IPS DF 6.9 (cell line): ENCODE measurements at places on chromosomes 16 and 17.

DNA sequence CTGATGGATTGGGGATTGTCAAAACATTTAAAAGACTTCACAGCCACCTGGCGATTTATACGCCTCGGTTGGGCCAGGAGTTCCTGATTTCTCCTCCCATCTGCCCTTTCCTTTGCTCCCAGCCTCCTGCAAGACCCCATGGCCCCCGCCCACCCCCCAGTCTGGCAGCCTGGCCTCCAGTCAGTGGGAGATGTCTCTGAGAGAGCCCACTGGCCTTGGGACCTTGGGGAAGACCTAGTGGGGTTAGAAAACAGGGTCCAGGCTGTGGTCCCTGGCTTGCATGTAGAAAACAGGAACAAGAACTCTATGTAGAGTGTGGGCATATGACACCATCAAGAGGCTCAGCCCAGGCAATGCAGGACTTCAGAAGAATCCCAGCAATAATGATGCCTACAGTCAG is 209.4 kb upstream of the C16orf82 start:
- no peaks in the 10 kb centered on the region for H3K27me3 ChIP-seq
- H3K4me3 ChIP-seq = no peak overlapping the region
- no peak overlapping the region for H3K27ac ChIP-seq
- H3K4me1 ChIP-seq = no peaks in the 10 kb centered on the region
- H3K36me3 ChIP-seq = no peaks in the 10 kb centered on the region

DNA sequence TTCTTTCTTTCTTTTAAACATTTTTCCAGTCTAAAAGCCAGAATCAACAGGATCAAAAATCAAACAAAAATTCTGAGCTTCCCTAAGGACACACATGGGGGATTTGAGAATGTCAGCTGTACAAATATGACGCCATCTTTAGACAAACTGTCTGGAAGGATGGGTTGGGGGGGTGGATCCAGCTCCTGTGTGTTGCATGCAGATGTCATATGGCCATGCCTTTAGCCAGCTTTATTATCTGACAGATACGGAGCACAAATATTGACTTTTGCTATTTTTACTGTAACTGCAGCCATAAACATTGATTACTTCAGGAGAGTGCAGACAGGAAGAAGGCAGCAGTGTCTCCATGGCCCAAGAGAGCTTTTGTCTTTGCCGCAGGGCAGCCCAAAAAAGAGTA is 279.4 kb upstream of the ELAC2 start:
- H3K27ac ChIP-seq = no peak overlapping the region
- no peaks in the 10 kb centered on the region for H3K4me1 ChIP-seq
- H3K4me3 ChIP-seq = no peak overlapping the region
- DNase-seq = no peak

- no peaks in the 10 kb centered on the region for H3K36me3 ChIP-seq
- no peak for DNase-seq
- no peak overlapping the region for H3K4me3 ChIP-seq
- H3K27me3 ChIP-seq = no peaks in the 10 kb centered on the region
- H3K27ac ChIP-seq = no peak overlapping the region
- H3K4me1 ChIP-seq = no peaks in the 10 kb centered on the region
These were observed 22.6 kb downstream of the NACA2 start for GRCh38 chr17:61568219-61569072.

DNA sequence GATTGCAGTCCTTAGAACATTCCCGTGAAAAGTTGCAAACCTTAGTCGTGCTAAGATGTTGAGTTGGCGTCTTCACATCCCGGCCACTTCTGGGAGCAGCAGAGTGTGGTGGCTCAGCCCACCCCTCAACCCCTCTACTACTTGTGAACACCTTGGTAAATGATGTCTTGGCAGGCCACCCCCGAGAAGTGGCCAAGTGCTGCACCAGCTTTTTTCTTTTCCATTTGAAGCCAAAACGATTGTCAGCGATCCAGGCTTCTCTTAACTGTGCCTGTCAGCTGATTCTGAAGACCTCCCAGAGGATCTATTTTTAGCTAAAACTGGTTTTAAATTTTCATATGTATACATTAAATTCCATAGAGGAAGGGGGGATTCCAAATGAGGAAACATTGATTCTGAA is 247.5 kb downstream of the CDH13 start:
- peaks cover 4% of the 10 kb centered on the region; the same call in 1 of the 2 replicates for H3K4me1 ChIP-seq
- no peak overlapping the region for H3K4me3 ChIP-seq
- no peak overlapping the region for H3K27ac ChIP-seq
- DNase-seq = no peak

- no peaks in the 10 kb centered on the region for H3K27me3 ChIP-seq
- no peaks in the 10 kb centered on the region for H3K4me1 ChIP-seq
- H3K36me3 ChIP-seq = no peaks in the 10 kb centered on the region
- no peak overlapping the region for H3K27ac ChIP-seq
- no peak for DNase-seq
These were observed 185.8 kb downstream of the HS3ST3A1 start for GRCh38 chr17:13415871-13416416.

DNA sequence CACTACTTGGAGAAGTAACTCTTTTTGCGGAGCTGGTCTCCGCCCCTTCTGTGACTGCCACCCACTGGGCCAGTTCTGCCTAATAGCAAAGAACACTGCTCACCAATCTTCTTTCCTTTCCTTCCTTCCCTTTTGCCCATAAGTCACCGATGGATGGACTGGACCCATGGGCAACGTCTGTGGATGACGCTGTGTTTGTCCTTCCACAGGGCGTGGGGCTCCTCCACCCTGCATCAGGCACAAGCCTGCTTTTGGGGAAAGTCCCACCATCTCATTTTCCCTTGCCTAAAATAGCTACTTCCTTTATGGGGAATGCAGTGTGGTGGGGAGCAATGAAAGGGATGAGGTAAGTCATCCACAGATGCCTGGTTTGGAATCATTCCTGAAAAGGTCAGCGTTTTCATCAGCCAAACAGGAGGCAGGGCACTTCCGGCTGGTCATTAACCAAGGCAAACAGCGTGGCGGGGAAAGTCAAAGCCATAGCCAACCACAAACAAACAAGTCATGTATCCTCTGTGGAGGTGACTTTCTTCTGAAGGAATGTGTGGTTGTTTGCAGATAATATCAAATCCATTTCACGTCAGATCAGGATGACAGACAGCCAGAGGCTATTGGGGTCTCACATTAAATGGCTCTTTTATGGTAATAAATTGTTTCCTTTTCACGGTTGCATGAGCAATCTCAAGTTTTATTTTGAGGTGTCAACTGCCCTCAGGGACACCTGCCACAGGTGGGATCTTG is 30.7 kb upstream of the MED9 start:
- H3K27me3 ChIP-seq = no peaks in the 10 kb centered on the region
- H3K4me1 ChIP-seq = no peaks in the 10 kb centered on the region
- H3K4me3 ChIP-seq = no peak overlapping the region

DNA sequence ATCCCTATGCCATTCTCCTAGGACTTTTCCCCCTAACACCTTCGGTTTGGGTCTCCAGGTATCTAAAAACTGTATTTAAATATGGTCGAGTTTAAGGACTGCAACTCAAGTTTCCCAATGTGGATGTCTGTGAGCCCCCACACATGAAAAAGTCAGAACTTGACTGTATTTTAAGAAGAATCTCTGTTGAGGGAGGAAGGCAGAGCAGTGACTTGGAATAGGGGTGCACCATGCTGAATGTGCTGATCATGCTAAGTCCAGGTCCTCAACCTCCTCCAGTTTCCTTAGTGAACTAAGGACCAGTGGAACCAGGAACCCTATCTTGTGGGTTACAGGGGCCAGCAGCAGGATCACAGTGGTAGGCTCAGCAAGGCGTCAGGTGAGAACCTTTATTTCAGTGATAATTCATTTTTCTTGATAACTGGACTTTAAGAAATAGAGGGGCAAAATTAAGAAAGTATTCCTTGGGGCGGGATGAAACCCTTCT is 19.5 kb downstream of the GRB7 start:
- peaks cover 8% of the 10 kb centered on the region for H3K4me1 ChIP-seq
- H3K27ac ChIP-seq = no peak overlapping the region
- no peak for DNase-seq
- H3K27me3 ChIP-seq = no peaks in the 10 kb centered on the region
- H3K36me3 ChIP-seq = no peaks in the 10 kb centered on the region
- H3K4me3 ChIP-seq = no peak overlapping the region

- H3K36me3 ChIP-seq = no peaks in the 10 kb centered on the region
- H3K4me3 ChIP-seq = no peak overlapping the region
- H3K4me1 ChIP-seq = no peaks in the 10 kb centered on the region
- DNase-seq = peak; percentile 33
These were observed 43.6 kb downstream of the NOS2 start for GRCh38 chr17:27756467-27757371.

DNA sequence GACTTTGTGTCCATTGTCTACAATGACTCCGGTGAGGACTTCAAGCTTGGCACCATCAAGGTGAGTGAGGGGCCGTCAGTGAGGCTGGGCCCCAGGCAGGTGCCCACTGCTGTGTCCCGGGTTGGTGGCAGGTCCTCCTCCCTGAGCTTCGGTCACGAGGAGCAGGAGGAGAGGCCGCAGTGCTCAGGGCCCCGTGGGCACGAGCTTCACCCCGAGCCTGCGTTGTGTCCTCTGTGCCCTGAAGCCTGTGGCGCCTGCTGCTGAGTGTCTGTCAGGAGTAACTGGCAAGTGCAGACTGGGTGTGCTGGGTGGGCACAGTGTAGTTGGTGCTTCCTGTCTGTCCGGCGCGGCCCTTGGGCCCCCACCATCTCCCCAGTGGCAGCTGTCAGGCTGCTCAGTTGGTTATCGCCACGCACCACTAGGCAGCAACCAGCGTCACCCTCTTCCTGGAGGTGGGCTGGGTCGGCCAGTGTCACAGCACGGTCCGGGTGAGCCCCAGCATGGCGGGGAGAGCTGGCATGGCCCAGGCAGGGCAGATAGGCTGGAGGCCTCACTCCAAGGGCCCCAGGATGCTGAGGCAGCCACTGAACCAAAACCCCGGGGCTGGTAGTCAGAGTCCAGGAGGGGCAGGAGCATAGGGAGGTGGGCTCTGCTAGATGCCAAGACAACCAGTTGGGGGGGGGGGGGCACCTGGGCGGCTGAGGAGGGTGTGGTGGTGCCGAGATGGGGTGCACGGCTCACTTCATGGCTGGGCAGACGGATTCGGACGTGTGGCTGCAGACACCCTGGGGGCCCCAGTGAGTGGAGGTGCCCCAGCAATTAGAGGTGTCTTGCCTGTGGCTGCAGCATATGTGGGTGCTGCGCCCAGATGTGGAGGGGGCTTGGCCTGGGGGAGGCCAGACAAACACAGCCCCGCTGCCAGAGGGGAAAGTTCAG is 39.3 kb downstream of the TSC2 start:
- no peaks in the 10 kb centered on the region for H3K27me3 ChIP-seq
- no peak overlapping the region for H3K4me3 ChIP-seq
- DNase-seq = no peak
- peaks cover 6% of the 10 kb centered on the region for H3K4me1 ChIP-seq
- H3K27ac ChIP-seq = no peak overlapping the region

DNA sequence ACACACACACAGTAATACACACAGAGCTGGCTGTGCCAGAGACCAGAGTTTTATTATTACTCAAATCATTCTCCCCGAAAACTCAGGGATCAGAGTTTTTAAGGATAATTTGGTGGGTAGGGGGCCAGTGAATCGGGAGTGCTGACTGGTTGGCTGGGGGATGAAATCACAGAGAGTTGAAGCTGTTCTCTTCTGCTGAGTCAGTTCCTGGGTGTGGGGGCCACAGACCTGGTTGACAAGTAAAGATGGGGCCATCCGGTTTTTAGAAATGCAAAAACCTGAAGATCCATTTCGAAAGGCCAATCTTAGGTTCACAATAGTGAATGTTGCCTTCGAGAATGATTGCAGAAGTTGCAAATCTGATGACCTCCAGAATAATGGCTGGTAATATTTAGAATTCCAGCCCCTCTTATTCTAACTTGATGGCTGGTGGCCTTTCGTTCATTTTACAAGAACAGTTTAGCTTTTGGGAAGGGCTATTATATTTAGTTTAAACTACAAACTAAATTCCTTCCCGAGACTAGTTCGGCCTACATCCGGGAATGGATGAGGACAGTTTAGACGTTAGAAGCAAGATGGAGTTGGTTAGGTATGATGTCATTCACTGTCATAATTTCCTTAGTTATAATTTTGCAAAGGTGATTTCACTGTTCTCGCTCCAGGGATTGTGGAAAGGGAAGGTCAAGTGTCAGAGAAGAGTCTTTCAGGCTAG is 123.2 kb downstream of the KCNJ18 start:
- H3K36me3 ChIP-seq = no peaks in the 10 kb centered on the region
- no peaks in the 10 kb centered on the region for H3K27me3 ChIP-seq
- no peaks in the 10 kb centered on the region for H3K4me1 ChIP-seq
- no peak for DNase-seq
- no peak overlapping the region for H3K27ac ChIP-seq
- no peak overlapping the region for H3K4me3 ChIP-seq

DNA sequence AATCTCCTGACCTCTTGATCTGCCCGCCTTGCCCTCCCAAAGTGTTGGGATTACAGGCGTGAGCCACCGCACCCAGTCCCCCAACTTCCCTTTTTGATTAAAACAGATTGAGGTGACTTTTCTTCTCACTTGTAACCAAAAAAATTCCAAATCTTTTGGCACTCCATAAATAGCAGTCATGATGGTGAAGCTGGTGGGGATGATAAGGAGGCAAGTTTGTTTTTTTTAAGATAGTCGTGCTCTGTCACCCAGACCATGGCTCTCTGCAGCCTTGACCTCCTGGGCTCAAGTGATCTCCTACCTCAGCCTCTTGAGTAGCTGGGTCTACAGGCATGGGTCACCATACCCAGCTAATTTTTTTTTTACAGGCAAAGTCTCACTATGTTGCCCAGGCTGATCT is 34.7 kb upstream of the PLCG2 start:
- H3K27me3 ChIP-seq = no peaks in the 10 kb centered on the region
- DNase-seq = no peak
- H3K27ac ChIP-seq = no peak overlapping the region
- no peak overlapping the region for H3K4me3 ChIP-seq
- H3K36me3 ChIP-seq = no peaks in the 10 kb centered on the region

DNA sequence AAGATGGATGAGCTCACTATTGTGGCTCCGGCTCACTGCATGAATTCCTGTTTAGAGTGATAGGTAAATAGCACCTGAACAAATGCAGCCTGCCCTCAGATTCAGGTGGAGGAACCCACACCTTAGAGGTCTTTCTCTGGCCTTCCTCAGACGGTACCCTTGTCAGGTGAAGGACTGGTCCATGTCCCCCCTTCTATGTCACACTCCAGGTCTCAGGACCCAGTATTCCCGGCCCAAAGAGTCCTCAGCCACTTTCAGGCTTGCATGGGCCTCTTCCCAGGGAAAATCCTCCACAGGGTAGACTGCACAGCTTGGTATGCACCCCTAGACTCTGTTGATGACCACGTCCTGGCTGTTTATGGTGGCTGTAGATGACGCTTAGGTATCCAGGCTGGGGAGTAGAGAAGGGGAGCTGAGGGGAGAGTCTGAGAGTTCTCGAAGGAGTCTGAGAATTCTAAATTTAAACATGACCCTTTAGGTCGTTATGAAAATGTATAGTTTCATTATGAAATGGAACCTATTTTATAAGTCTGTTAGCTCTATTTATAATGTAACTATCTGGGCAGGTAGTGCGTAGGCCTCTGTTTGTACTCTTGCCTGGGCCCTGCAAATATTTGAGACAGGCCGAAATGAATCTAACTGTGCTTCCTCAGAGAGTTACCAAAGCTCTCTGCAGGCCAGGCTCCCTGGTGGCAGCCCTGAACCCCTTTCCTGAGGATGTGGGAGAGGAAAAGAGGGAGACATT is 32.5 kb upstream of the CCR7 start:
- no peak overlapping the region for H3K4me3 ChIP-seq
- no peaks in the 10 kb centered on the region for H3K36me3 ChIP-seq
- H3K27me3 ChIP-seq = no peaks in the 10 kb centered on the region
- H3K27ac ChIP-seq = no peak overlapping the region
